ENCODE measurements at places on chromosomes 11 and 22.

DNA sequence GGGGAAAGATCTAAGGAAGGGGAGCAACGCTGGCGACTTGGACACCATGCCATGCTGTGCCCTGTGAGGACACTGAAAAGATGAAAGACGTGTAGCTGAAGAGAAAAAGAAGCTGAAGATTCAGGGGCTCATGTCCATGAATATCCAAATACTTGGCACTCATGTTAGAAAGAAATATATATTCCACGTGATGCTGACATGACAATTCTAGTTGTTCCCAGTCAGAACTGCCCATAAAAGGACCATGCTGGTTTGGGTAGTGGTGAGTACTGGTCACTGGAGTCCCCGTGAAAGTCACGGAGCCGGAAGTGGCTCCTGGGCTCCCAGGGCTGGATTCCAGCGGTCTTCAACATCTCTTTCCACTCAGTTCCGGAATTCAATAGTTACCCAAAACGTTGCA lies 9.9 kb downstream of the MS4A15 start:
- DNase-seq = no peak

- no peak for DNase-seq
Observed at GRCh38 chr11:125093502-125093901, 17.9 kb downstream of the TMEM218 start.

DNA sequence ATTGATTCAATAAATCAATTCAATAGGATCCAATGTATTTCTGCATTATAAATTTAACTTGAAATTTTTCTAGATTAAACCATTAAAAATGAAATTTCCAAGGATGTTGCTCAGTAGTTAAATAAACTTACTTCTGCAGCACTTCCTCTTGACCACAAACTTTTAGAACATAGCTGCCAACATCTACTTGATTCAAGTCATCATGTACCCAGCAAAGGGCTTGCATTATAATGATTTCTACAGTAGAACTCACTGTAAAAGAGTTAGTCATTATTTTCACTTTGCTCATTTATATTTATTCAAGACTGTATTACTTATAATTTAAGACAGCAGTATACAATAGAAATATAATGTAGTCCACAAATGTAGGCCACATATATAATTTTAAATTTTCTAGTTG lies 59.2 kb downstream of the PIK3C2A start:
- no peak for DNase-seq

DNA sequence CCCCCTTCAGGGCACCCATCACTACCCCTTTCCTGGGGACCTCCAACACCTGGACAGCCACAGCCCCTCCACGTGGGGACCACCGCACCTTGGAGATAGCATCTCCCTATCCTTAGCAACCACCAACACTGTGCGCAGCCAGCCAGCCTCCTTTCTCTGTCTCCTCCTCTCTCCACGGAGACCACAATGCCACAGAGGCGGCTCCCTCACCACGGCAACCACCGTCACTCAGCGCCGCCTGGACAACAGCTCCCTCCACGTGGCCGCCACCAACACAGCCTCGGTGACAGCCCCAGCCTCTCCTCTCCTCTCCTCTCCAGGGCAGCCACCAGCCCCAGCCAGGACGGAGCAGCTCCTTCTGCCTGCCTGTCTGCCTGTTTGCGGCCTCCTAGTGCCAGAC lies 10.5 kb downstream of the ELFN2 start:
- DNase-seq = no peak

- no peak for DNase-seq
Observed at GRCh38 chr22:20130319-20130718, 1.3 kb upstream of the ZDHHC8 start.

GRCh38 chr11:3123305-3123704 lies 41.8 kb downstream of the OSBPL5 start:
- no peak for DNase-seq

DNA sequence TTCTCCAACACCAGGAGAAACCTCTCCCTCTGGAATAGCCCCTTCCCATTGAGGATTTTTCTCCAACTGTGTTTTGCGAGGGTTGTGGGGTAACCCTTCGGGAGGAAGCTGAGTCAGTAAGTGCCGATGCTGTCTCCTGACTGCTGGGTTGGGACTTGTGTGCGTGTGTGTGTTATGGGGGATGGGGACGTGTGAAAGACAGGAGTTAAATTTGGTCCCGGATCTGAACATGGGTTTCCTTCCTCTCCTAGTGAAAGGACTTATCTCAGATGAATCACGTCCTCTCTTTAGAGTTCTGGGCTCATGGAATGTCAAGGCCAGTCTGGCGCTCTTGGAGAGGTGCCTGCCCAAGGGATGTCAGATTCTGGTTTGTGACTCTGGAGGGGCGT lies 33.3 kb downstream of the KIAA1671 start:
- DNase-seq = no peak

GRCh38 chr22:17113600-17113999 lies 7.6 kb downstream of the TMEM121B start:
- no peak for DNase-seq

GRCh38 chr11:109112821-109113280 lies 309.1 kb upstream of the C11orf87 start:
- DNase-seq = no peak

- no peak for DNase-seq
Observed at GRCh38 chr22:24741769-24742168, 32.8 kb downstream of the PIWIL3 start.

- DNase-seq = no peak
Observed at GRCh38 chr11:47967577-47968525, 12.5 kb upstream of the PTPRJ start.

DNA sequence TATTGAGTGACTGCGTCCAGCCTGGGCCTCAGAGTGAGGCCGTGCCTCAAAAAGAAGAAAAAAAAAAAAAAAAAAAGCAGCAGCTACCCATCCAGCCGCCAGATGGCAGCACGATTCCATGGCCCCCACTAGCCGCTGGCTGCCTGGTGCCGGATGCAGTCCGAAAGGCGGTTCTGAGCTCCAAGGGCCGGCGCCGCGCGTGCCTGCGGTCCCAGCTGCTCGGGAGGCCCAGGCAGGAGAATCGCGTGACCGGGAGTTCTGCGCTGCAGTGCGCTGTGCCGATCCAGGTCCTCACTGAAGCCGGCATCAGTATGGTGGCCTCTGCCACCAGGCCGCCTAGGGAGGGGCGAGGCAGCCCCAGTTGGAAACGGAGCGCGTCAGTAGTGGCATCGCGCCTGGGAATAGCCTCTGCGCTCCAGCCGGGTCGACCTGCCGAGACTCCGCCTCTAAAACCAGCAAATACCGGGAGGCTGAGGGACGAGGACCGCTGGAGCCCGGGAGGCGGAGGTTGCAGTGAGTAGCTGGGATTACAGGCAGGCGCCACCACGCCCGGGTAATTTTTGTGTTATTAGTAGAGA lies 19.3 kb downstream of the SCARF2 start:
- peak; percentile 71 for DNase-seq

- no peak for DNase-seq
Observed at GRCh38 chr22:49046000-49046545, 781.6 kb downstream of the BRD1 start.

GRCh38 chr22:46280063-46280817 lies 12.4 kb downstream of the TTC38 start:
- no peak for DNase-seq

- peak; percentile 97 for DNase-seq
Observed at GRCh38 chr22:22110548-22111266, 128.1 kb upstream of the TOP3B start.

DNA sequence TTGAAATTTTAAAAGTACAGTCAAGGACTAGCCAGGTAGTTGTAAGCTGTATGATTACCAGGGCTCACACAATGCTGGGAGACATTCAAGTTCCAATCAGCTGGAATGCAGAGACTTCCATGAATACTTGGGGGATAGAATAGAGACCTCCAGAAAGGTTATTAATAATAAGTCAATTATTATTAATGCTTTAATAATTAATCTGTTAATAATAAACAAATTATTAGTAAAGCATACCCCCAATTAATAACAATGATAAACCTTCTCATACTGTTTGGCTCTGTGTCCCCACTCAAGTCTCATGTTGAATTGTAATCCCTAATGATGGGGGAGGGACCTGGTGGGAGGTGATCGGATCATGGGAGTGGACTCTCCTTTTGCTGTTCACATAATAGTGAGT lies 14.6 kb upstream of the MS4A6A start:
- DNase-seq = no peak

DNA sequence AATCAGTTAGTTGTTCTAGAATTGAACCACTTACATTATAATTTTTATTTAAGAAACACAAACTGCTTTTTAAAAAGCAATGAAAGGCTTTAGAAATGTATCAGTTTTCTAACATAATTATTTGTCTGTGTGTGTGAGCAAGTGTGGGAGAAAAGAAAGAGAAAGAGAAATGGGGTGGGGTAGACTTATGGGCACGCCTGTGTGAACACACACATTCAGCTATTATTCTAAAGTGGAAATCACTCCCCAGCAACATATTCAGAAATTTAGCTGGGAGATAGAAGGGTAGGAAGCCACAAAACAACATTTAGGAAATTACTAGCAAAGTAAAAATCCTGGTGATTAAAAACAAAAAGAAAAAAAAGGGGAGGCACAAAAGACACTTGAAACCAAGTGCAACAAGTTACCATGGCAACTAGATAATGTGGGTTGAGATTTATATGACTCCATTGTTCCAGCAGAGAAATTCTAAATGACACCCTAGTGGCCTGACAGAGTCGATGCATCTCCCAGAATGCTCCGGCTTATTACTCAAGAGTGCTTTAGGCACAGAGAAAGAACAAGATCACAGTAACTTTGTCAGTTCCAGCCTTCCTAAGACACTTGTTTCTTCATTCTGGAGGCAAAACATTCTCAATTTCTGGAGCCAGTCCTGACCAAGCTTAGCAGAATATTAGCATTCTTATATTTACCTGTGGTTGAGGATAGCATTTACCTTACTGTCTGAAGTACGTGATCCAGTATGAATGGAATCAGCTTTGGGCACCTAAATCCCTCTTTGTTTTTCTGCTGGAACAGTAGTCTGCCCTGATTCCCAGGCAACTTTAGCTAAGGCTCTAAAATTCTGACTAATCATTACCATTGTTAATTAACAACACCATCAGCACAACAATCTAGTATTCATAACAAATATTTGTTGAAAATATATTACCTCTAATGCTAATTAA lies 444.4 kb downstream of the DLG2 start:
- peak; percentile 71 for DNase-seq

- no peak for DNase-seq
Observed at GRCh38 chr11:101705972-101706371, 122.2 kb upstream of the TRPC6 start.

DNA sequence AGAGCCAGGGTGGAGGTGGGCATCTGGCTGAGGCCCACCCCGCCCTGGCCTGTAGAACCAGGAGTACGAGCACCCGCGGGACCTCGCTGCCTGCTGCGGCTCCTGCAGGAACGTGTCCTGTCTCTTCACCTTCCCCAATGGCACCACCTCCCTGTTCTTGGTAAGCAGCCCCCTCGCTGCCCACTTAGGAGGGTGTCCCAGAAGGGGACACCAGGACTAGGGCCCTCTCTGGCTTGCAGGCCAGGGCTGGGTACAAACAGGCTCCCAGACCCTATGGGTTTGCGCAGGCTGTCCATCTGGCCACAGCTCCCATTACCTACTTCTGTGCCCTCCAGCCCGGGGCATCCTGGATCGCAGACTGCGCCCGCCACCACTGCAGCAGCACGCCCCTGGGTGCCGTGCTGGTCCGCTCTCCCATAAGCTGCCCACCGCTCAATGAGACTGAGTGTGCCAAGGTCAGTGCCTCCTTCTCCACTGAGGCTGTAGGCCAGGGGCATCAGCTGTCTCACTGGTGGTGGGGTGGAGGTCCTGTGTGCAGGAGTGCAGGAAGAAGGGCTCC lies 77.5 kb upstream of the MYOD1 start:
- DNase-seq = no peak

DNA sequence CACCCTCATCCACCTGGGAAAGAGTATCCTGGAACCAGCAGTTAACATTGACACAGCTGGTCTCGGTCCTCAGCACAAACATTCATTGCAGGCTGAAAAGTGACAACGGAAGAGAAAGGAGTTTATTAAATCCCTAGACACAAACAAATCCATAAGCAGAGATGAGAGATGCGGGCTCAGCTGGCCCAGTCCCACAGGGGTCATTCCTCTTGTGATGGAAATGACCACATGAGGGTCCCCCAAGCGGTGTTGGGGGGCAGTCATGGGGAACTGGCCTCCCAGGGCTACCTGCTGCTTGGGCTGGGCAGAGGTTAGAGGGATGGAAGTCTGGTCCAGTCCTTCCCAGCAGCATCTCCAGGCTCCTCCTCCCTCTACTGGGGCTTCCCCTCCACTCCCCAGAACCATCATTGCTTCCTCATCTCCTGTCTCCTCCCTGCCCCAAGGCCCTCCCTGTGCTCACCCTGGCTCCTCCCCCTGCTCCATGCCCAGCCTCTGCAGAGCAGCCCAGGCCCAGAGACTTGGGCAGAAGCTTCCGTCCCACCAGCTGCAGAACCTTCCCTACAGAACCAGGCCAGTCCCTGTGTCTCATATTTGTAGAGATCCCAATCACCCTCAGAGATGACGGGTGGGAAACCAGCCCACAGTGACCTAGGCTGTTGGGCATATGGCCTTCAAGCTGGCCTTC lies 5.4 kb upstream of the IGLL5 start:
- no peak for DNase-seq

GRCh38 chr11:108967571-108967970 lies 302.7 kb downstream of the DDX10 start:
- no peak for DNase-seq

DNA sequence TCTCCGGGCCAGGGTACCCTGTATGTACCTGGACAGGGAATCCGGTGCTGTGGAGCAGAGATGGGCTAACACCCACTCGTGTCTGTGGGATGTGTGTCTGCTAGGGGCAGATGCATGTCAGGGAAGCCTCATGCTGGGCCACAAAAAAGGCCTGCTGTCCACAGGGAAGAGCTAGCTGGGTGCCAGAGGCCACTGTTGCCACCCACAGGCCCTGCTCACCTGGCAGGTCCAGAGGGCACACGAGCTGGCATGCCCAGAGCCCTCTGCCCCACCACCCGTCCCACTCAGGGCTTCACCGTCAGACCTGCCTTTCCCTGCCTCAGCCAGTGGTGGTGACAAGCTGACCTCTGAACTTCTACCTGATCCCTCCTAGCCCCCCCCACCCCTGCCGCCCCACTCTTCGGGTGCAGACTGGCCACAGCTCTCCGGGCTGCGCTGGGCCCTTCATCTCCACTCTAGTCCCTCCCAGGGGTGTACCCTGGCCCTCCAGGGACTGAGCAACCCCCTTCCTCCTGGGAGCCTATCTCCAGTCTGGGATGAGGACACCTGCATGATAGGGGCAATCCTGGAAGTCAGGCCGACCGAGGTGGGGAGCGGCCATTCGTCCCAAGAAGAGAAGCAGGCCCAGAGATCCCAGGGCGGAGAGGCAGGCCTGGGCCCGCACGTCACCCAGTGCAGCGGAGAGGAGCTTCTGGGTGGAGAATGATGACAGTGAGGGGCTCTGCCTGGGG lies 1.4 kb downstream of the SLC25A22 start:
- DNase-seq = no peak

- DNase-seq = no peak
Observed at GRCh38 chr22:50683994-50684371, 11.4 kb downstream of the SHANK3 start.

GRCh38 chr11:128624269-128625175 lies 37.2 kb upstream of the ETS1 start:
- DNase-seq = peak; percentile 92
